ENCODE measurements at places on chromosomes 16 and 17. TPM values are rescaled to one million over a fixed set of nuclear protein-coding genes. Genes with fewer than 3 reads are reported as not detected.

DNA sequence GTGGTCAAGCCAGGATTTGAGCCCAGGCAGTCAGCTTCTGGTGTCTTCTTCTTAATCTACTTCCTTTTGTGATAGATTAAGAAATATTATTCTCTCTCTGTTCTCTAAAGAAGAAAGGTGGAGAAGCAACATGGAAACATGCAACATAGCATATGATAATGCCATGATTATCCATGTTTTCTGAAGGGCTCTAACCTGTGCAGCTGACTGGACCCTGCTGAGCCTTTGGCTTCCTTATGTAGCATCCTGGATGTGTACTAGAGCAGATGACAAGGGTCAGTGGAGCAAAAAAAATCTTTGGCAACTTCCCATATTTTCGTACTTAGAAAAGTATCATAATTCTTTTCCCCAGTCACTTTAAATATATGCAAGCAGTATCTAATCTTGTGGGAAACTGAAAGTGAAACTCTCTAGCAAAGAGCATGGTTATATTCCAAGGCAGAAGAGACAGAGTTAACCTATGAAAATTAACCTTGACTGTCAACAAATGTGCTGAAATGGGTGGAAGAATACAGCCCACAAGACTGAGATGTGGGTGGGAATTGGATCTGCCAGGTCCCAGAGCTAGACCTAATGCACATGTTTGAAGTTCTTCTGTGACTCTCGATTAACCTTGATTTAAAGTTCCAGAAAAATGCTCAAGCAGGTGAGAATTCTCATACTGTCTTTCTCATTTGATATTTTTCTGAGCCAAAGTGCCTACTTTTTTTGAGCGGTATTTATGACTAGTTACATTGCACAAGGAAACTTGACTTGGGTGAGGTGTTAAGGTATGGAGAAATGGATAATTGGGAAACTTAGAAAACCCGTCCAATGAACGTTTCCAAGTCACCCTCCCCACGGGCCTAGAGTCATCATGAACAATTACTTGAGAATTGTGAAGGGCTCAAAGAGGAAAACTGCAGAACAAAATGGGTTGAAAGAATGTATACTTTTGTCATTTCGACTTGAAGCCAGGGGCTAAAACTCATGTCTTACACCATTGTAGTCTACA lies 248.6 kb downstream of the FTO start:
- DNase-seq: no peak

GRCh38 chr16:15653227-15653626 lies 3.2 kb downstream of the NDE1 start:
- DNase-seq: no peak

SGF29 gene
- polyA plus RNA-seq: 20.0 TPM

TSPAN10 gene
- 1.5 TPM for polyA plus RNA-seq

MMP25 gene
- polyA plus RNA-seq: 7.7 TPM

- no peak for DNase-seq
These were observed 358.6 kb upstream of the CDH11 start for GRCh38 chr16:65480281-65481091.

GRCh38 chr16:27389272-27389961 lies 12.6 kb upstream of the IL21R start:
- no peak for DNase-seq

DNA sequence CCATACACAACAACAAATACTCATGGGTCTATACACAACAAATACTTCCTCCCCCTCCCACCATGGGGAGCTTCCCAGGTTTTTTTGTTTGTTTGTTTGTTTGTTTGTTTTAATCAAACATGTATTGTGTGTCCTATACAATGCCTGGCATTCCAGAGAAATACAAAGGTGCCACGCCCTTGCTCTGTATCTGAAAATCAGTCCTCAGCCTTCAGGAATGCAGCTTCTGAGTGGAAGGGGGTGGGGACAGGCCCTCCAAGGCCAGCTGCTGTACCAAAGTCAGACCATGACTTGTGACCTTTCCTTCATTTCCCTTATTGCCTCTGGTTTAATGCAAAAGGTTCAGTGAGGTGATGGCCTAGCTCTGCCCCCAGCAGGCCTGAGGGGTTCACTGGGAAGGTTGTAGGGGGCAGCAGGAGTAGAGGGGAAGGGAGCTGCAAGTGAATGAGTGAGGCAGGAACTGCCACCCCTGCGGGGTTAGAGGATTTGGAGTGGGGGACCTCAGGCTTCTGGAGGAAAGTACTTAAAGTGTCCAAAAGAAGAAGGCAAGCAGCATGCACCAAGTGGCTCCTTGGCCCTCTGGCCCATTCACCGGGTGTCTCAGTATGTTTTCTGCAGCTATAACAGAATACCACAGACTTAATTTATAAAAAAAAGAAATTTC lies 105.2 kb downstream of the CLEC16A start:
- peak; percentile 69 for DNase-seq

GRCh38 chr17:55601874-55602364 lies 90.7 kb upstream of the SMIM36 start:
- peak; percentile 91 for DNase-seq

- DNase-seq: no peak
These were observed 131.4 kb downstream of the HS3ST2 start for GRCh38 chr16:22945361-22945760.

DNA sequence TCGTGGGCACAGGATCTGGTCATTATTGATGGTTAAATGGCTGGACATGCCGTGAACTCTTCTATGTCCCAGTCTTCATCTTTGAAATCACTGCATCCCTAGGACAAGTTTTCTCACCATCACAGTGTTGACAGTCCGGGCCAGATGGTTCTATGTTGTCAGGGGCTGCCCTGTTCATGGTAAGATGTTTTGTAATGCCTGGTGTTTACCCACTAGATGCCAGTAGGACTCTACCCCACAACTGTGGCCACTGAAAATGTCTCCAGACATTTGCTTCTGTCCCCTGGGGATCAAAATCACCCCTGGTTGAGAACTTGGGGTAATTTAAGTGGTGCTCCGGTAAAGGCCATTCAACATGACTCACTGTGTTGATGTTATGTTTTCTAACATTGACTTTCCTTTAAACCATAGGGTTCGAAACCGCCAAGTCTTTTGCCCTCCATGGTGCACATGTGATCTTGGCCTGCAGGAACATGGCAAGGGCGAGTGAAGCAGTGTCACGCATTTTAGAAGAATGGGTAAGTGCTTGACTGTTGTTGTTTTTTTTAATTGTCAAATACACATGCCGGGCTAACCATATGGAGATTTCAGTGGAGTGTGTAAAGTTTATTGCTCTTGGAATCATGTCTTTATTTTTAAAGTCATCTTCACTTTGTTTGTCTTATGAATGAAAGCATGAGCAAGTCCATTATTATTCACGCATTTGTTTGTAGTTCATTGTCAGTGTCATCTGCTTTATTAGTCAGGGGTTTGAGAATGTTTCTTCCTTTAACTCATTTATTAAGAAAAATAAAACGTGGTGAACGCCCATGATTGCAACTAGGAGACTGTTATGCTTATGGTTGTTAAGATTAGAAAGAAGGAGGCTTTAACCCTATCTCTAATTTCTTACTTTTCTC lies 64.6 kb downstream of the WWOX start:
- DNase-seq: no peak

- no peak for DNase-seq
These were observed 30.6 kb downstream of the MYO18A start for GRCh38 chr17:29149431-29150064.

DNA sequence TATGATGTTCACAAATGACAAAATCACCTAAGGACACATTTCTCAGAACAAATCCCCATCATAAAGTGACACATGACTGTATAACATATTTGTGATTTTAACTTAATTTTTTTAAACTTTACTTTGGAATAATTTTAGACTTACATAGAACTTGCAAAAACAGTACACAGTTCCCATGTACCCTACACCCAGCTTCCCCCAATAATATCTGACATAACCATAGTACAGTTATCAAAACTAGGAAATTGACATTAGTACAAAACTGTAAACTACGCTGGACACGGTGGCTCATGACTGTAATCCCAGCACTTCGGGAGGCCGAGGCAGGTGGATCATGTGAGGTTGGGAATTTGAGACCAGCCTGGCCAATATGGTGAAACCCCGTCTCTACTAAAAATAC lies 24.8 kb downstream of the CDC27 start:
- no peak for DNase-seq

MRM3 gene
- polyA plus RNA-seq: 17.7 TPM

DNA sequence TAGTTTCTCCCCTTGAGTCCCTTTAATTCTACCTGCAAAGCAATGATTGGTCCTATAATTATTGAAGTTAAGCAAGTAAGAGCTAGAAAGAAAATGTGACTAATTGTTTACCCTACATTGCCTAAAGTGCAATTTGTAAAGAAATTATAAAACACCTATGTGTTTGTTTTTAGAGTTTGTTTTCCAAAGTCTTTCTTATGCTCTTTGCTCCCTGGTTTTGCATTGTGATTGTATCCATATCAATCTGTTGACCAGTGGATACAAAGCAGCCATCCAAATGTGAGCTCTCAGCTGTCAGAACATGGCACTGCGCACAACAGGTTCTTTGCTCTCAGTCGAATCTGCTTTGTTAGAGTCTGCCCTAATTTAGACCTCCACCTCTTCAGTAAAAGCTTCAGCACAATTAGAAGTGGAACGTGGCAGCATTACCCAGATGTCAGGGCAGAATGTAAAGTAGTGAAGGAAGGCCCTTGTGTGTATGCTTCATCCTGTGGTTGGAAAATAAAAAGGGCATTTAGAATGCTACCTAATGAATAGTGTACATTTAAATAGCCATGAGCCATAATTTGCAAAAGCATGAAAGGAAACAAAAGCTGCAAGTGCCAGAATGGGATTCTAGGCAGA lies 70.5 kb downstream of the AATF start:
- no peak for DNase-seq

TTC19 gene
- 30.3 TPM for polyA plus RNA-seq

DNAI2 gene
- polyA plus RNA-seq: 0.21 TPM

DNA sequence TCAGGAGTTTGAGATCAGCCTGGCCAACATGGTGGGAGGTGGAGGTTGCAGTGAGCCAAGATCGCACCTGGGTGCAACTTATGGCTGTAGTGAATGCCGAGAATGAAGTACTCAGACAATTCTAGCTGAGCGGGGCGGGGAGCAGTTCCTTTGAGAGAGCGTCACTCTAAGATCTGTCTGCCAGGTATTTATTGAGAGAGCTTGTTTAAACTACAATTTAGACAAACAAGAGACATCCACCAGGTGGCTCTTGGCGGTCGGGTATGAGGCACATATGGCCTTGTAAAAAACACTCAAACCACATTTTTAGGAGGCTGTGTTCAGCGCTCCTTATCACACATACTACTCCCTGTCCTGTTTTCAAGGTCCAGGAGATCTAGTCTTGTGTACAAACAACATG lies 40.6 kb upstream of the CDH1 start:
- no peak for DNase-seq

MMP15 gene
- polyA plus RNA-seq: 11.5 TPM

TPSB2 gene
- 0.23 TPM for polyA plus RNA-seq

DNA sequence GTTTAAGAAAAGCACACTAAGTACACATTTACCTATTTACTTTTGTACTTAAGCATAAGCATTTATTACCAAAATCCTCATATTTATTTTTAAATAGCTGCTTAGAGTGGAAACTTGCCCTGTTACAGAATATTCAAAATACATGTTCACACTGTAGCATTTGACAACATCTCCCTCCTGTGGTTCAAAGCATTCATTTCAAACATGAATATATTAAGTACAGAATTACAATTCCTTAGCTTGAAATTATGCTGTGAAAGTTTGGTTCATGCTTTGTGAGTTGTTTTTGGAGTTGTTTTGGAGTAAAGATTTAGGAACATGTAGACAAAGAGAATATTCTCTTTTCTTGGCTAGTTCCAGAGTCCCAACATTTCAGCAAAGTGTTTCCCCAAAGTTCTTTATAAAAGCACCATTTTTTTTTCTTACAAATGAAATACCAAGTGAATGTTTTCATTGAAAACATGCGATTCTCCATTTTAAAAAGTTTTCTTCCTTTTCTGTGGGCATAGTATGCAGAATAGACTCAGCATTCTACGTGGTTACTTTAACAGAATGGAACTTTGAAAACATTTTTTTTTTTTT lies 33.2 kb downstream of the TUBD1 start:
- no peak for DNase-seq

DNA sequence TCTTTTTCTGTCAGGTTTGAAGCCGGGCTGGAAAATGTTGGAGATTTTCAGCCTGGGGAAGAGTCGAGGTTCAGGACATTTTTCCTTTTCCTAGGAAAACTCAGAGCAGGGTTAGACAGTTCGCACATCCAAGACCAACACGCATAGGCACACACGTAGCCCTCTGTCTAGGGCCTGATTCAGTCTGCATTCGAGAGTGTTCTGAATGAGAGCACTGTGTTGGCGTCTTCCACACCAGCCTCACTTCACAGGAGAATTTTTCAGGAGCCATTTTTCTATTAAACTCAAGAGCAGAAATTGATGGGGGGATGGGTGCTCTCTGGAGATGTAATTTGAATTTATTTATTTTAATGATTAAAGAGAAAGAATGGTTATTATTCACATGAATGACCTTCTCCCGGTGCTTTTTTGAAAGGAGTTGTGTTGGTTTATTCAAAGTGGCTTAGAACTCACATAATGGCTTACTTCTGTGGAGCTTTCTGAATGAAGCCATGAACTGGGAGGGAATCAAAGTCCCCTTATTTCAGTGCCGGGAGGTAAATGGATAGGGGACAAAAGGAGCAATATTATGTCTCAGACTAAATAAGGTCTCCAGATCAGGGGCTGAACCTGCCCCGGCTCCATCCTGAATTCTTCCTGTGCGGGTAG lies 194.3 kb downstream of the CCDC182 start:
- DNase-seq: no peak

DNA sequence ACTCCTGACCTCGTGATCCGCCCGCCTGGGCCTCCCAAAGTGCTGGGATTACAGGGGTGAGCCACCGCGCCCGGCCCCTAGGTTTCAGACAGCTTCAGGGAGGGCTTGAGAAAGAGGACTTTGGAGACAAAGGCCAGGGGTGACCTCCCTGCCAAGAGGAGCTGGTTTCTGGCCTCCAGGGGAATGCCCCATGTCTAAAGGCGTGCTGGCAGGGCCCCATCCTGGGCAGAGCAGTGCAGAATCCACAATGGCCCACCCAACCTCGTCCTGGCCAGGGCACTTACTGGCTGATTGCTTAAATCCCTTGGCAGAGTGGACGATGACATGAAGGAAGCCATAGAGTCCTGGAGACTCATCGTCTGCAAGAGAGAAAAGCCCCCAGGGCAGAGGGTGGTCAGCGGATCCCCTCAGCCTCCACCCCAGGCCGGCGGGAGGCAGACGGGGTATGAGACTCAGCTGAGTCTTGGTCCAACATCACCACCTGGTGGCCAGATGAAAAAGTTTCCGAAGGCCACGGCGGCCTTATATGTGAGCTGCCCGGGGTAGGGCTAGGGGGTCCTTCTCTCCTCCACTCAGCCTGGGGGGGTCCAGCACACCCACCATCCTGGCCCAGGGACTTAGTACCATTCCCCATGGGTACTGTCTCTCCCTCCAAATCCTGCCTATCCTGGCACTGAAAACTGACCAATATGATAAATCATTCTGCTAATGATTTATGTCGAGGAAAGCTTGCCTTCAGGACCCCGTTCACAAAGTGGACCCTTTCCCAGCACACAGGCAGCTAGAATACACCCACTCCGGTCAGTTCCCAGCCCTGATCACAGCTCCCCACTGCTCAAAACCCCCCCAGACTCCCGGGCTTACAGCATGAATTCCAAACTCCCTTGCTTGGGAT lies 59.1 kb downstream of the TIMM22 start:
- peak; percentile 82 for DNase-seq

CHST5 gene
- polyA plus RNA-seq: not detected
